ENCODE measurements at places on chromosomes 7 and 10. TPM values are rescaled to one million over a fixed set of nuclear protein-coding genes. Genes with fewer than 3 reads are reported as not detected.

HOGA1 gene
- total RNA-seq, result under 0.01 TPM

C10orf67 gene
- total RNA-seq, result 0.53 TPM

TRIM24 gene
- total RNA-seq, result 8.2 TPM

INPP5A gene
- total RNA-seq, result 27.8 TPM

CALY gene
- not detected for total RNA-seq

GNGT1 gene
- total RNA-seq, result not detected

LRRC18 gene
- not detected for total RNA-seq

CACNA2D1 gene
- total RNA-seq, result 12.8 TPM

CACNB2 gene
- 0.35 TPM for total RNA-seq

ZNF853 gene
- total RNA-seq, result under 0.01 TPM

PDZD7 gene
- 2.6 TPM for total RNA-seq

CLDN12 gene
- total RNA-seq, result 30.3 TPM

SLC26A3 gene
- not detected for total RNA-seq

TDRD1 gene
- not detected for total RNA-seq

OR6V1 gene
- total RNA-seq, result not detected

GPRIN2 gene
- not detected for total RNA-seq

PDK4 gene
- 0.29 TPM for total RNA-seq

SLC26A4 gene
- 0.18 TPM for total RNA-seq

CYP3A5 gene
- total RNA-seq, result 0.89 TPM

SPDYE5 gene
- total RNA-seq, result not detected

TWIST1 gene
- 27.1 TPM for total RNA-seq

TEX36 gene
- total RNA-seq, result not detected

TACR2 gene
- 0.29 TPM for total RNA-seq

PTPN12 gene
- 28.9 TPM for total RNA-seq

SORCS1 gene
- total RNA-seq, result not detected

HYAL4 gene
- total RNA-seq, result not detected

GNAT3 gene
- not detected for total RNA-seq

ADAM22 gene
- total RNA-seq, result 0.18 TPM

EVX1 gene
- not detected for total RNA-seq

ZKSCAN5 gene
- 7.8 TPM for total RNA-seq

RPEL1 gene
- total RNA-seq, result under 0.01 TPM

HABP2 gene
- total RNA-seq, result not detected

ANTXRL gene
- total RNA-seq, result not detected

RSPH10B2 gene
- total RNA-seq, result not detected

AOAH gene
- total RNA-seq, result not detected

MBL2 gene
- total RNA-seq, result not detected

ZMIZ2 gene
- 7.1 TPM for total RNA-seq

ZCCHC24 gene
- 33.3 TPM for total RNA-seq

ASIC3 gene
- not detected for total RNA-seq

NPY gene
- total RNA-seq, result not detected

SCART1 gene
- total RNA-seq, result under 0.01 TPM

SH2D4B gene
- not detected for total RNA-seq

LBX1 gene
- not detected for total RNA-seq

DLG5 gene
- 27.3 TPM for total RNA-seq

Data from myometrial cell (primary cell).